Common myeloid progenitor, CD34-positive (primary cell): ENCODE measurements at places on chromosomes 13 and 19.

GRCh38 chr13:114002771-114003321, 29.0 kb upstream of the C13orf46 start:
- DNase-seq: no peak

GRCh38 chr13:59494151-59494550, 669.6 kb downstream of the DIAPH3 start:
- DNase-seq: no peak

DNA sequence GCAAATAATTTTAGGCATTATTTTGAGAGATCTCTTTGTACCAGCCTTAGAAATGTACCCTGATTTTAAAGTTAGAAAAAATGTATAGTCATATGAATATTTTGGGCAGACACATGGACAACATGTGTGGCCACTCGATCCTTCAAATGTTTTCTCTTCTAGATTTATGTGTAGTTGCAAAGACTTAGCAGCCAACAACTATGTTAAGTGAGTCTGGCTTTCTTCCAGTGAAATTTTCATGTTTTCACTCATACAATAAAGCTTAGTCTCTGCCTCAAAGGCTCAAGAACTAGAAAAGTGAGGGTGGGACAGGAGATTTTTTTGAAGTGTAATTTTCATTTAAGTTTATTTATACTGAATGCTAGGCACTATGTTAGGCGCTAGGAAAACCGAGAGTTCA, 207.7 kb upstream of the DACH1 start:
- no peak for DNase-seq

GRCh38 chr19:40410030-40410389, 3.2 kb downstream of the PRX start:
- DNase-seq: peak; percentile 44

DNA sequence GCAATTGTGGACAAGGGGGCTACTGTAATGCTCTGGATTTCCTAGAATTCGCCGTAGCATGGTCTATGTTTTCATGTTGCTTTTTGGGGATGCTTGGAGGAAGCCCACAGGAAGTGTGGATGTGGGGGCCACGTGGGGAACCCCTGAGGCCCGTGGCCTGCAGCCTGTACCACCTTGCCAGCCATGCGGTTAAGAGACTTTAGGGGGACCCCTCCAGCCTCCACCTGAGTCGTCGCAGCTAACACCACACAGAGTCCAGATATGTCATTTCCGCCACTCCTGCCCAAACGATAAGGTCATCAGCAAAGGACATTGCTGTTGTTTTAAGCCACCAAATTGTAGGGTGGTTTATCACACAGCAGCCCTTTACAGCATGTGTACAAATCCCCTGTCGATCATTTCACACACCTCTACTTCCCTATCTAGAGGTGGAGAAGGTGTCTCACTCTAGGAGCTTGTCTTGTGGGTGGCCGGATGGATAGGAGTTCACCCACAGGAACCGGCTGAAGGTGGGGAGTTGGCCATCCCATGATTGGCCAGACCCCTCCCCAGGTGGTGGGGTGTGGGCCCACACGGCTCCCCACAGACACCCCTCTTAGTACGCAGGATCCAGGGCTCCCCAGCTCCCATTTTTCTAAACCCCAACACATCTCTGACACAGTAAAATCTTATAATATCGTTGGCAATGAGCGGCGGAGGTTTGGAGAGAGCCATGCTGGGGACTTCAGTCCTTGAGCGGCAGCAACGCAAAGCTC, 226.7 kb downstream of the TEX29 start:
- no peak for DNase-seq

- DNase-seq: no peak
Measured at GRCh38 chr19:2767688-2768087, 15.4 kb downstream of the SGTA start.

GRCh38 chr13:110347535-110348308, 40.6 kb downstream of the COL4A2 start:
- DNase-seq: no peak

DNA sequence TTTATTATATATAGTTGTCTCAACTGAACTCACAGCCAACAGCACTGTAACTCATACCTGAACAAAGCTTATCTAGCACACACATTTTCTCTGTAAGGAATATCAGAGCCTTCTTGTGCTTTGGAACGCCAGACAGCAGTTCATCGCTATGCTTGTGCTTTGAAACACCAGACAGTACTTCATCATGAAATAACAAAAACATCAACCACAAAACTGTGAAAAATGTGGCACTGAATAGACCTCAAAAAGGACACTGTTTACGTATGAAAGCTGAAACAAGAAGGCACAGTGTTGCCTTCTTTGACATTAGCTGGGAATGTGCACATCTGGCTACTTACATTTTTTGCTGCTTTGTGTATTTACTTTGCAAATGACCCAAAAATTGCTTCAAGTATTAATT, 160.2 kb downstream of the PDS5B start:
- DNase-seq: no peak

- no peak for DNase-seq
Measured at GRCh38 chr13:106212386-106213010, 323.0 kb downstream of the EFNB2 start.

DNA sequence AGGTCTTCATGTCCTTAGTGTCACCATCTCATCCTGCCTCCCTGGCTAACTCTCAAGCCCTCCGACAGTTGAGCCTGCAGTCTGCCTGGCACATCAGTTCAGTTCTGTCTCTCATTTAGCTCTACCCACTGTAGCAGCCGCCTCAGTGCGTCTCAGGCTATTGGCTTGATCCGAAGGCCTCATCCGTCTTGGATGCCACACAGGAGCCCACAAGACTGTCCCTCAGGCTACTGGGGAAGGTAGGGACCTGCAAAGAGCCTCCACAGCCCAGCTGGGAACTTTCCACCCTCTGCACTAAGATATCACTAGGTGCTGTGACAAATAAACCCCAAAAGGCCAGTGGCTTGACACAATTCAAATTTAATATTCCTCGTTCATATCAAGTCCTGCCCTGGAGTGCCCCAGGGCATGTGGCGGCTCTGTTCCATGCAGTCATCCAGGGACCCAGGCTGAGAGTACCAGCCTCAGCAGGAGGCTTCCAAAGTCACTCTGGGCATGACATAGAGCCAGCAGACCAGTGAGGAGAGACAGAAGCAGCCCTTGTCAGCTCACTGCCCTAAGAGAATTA, 5.7 kb downstream of the VSTM2B start:
- no peak for DNase-seq

DNA sequence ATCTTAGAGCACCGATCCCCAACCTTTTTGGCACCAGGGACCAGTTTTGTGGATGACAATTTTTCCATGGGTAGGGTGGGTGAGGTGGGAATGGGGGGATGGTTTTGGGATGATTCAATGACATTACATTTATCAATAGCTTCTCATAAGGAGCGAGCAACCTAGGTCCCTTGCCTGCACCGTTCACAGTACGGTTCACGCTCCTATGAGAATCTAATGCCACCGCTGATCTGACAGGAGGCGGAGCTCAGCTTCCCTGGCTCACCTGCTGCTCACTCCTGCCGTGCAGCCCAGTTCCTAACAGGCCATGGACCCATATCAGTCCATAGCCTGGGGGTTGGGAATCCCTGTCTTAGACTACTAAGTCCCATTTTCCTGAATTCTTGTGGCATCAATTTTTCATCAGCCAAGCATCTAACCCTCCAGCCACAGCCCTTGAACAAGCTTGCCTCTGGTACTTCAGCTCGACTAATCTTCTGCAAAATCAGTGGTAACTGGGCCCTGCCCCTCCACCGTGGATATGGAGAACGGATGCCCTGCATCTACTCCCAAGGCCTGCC, 37.0 kb upstream of the MAP3K10 start:
- DNase-seq: no peak

DNA sequence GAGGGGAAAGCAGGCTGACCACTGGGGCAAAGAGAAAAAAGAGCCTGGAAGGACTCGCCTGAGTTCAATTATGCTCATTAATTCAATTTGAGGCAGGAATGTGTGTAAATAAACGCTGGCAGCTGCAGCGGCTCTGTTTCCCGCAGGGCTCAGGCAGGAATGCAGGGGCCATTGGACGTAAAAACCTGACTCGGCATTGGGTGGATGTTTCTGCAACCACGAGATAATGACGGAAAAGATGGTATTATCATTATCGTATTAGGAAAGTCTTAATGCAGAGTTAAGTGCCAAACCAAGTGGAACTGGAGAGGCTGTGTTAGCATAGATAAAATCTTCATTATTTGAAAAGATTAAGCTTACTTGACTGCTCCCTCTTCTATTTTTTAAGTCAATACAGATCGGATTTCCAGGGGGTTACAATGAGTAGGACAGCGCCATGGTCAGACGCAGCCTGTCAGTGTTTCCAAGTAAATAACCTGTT, 169.8 kb downstream of the SHISA2 start:
- no peak for DNase-seq

DNA sequence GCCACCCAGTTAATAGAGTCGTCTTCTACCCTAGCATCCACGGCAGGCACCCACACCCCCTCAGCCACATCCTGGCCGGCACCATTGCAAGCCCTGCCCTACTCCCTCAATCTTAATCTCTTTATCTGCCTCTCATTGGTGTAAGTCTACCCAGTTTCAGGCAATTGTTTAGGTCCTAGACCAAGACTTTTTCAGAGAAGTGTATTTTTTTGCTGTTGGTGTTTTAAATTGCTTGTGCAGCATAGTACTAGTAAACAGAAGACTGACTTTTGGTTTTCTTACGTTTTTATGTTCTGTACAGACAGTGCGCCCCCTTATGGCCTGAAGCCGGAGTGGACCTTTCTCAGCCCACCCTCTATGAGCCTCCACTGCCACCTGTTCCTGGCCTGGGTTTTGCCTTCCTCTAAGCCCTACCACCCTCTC, 2.3 kb upstream of the LCP1 start:
- DNase-seq: peak; percentile 87

DNA sequence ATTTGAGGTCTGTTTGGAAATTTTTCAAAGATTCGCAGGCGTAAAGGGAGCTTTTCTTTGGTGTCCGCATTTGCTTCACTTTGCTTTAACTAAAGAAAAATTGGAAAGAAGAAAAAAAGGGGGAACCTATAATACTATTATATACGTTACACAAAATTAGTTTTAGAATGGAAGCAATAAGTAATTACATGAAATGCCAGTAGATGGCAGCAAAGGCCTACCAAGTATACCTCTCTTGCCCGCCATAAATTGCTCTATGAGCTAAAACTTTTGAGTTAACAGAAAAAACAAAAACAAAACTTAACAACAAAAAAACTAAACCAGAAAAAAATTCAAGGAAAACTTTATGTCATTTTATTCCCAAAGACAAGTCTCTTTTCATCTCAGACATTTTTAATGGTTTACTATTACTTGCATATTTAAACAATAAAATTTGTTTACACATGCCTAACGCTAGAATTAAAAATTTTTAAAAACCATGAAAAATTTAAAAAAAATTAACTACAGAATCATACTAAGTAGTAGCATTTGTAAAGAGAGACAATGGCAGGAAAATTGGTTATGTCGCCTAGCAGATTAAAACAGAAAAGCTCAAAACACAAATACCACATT, 271.4 kb downstream of the NALCN start:
- DNase-seq: peak; percentile 70

- no peak for DNase-seq
Measured at GRCh38 chr19:1001538-1002166, 1.4 kb downstream of the GRIN3B start.

DNA sequence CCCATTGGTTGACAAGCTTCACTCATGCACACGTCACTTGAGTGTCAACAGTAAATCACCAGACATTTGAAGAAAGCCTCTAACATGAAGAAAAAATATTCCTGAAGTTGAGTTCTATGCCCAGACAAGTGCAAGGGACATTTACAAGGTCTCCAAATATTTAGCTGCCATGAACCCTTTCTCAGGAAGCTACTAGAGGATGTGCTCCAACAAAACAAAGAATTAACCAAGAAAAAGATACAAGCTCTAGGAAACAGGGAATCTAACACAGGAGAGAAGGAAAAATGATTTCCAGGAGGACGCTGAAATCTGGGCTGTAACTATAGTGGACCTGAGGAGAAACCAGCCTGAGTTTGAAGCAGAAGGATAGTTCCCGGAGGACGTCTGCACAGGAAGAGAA, 45.7 kb upstream of the KATNAL1 start:
- no peak for DNase-seq

DNA sequence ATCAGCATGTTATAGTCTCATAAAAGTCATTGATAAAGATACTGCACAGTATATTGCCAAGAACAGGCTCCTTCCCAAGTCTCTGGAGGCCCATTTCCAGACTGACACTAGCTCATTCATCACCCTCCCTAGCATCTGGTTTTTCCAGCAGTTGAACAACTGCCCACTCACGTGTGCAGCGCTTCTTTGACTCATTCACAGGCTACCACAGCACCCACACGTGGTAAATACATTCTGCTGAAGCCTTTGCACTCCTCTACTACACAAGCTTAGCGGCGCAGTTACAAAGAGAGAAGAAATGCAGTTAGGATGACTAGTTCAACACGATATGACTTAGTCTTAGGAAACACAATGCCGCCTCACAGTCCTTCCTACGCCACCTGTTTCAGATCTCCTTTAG, 87.7 kb downstream of the DOCK9 start:
- peak; percentile 34 for DNase-seq

GRCh38 chr19:55189403-55189835, 9.3 kb upstream of the SYT5 start:
- DNase-seq: no peak

DNA sequence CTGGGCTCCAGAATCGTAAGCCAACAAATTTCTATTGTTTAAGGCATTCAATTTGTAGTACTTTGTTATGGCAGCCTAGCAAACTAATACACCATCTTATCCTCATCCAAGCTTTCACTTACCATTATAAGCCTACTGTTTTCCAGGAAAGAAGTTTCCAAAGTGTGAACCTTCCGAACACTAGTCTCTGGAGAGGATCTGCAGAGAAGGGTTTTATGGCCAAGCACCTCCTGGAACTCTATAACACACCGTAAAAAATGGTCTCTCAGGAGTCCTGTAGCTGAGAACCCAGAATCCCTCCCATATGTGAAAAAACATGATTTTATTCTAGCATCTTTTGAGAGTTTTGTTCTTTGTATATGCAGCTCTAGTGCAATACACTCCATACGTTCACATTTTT, 142.1 kb downstream of the POSTN start:
- no peak for DNase-seq

DNA sequence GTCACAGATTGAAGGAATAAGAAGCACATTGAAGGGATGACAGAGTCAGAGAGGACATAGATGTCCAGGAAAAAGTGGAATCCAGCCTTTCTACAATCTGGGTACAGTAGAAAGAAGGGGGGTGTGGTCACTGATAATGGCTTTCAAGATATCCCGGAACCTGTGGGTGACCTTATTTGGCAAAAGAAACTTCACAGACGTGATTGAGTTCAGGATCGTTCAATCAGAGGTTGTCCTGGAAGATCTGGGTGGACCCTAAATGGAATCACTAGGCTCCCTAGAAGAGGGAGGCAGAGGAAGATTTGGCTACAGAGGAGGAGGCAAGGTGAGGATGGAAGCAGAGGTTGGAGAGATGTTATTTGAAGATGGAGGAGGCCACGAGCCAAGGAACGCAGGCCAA, 13.0 kb upstream of the SYCN start:
- DNase-seq: no peak

DNA sequence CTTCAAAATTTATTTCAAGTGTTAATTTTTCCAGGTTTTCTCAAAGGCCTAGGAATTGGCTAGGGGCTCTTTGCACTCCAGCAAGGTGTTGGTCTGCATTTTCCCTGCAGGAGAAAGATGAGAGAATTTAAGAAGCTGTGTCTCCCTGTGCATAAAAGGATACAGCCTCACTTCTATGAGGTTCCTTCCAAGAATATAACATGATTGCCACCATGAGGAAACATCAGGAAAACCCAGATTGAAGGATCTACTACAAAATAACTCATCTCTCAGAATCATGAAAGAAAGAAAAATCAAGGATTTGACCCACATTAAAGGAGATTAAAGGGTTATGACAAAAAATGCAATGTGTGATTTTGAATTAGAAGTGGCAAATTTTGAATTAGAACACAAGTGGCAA, 69.9 kb downstream of the RUBCNL start:
- no peak for DNase-seq
